ENCODE measurements at places on chromosomes 1 and 21.

DNA sequence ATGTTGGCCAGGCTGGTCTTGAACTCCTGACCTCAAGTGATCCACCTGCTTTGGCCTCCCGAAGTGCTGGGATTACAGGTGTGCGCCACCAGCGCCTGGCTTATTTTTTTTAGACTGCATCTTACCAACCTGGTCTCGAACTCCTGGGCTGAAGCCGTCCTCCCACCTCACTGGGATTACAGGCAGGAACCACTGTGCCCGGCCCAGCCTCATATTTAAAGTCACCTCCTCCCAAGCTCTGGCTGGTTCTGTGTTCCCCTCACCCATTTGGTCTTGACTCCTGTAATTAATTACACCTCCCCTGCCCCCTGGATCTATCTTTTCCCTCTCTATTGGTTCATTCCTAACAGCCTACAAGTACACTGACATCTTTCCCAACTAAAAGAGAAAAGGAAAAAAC is 1.7 kb upstream of the EXOSC10 start:
- DNase-seq = no peak

- DNase-seq = no peak
Measured at GRCh38 chr1:54290506-54291184, 90.7 kb downstream of the MRPL37 start.

- DNase-seq = no peak
Measured at GRCh38 chr1:54077359-54077758, 24.0 kb downstream of the TCEANC2 start.

DNA sequence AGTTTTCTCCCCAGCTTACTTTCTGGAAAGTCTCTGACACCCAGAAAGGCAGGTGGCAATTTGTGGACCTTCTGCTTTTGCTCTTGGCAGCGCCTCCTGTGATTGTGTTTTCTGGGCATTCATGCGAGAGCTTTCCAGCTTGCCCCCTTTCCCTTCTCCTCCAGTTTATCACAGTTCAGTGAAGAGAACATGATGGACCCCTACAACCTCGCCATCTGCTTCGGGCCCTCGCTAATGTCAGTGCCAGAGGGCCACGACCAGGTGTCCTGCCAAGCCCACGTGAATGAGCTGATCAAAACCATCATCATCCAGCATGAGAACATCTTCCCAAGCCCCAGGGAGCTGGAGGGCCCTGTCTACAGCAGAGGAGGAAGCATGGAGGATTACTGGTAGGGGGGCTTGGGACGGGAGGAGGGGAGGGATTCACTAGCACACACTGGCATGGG is 24.3 kb upstream of the IKBKE start:
- no peak for DNase-seq

- DNase-seq = peak; percentile 44
Measured at GRCh38 chr1:117061986-117062415, 1.9 kb downstream of the TTF2 start.

- DNase-seq = no peak
Measured at GRCh38 chr1:154860156-154860870, 9.8 kb downstream of the KCNN3 start.

- no peak for DNase-seq
Measured at GRCh38 chr1:85413169-85413568, 51.8 kb downstream of the DDAH1 start.

- DNase-seq = no peak
Measured at GRCh38 chr1:207902566-207902965, 8.4 kb downstream of the CD34 start.

DNA sequence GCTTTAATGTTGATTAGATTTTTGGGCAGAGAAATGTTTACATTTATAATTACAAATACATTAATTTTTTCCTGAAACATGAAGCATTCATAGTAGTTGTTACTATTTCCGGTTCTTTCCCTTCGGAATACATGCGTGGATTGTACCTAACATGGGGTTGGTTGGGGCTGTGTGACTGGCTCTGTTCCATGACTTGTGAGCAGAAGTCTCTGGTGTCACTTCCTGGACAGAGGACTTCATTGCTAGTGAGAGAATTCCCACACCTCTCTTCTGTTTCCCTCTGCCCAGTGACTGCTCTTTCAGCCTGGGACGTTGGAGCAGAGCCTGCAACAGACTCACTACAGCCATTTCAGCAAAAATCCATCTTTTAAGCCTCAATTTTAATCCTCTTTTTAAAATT is 231.4 kb downstream of the GRIK1 start:
- DNase-seq = no peak

DNA sequence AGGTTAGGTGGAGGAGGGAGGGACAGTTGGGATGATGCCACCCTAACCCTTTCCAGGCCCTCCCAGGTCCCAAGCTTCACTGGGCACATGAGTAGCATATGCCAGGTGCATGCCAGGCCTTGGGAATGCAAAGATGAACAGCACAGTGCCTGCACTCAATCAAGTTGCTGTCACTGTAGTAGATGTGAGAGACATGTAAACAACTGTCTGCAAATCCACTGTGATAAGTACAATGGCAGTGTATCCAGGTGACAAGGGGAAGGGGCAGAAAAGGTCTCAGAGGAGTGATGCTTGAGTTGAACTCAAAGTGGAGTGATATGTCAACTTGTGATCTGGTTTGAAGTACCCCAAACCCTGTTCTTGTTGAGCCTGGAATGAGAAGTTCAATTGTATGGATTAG is 49.5 kb upstream of the LRRN2 start:
- no peak for DNase-seq

DNA sequence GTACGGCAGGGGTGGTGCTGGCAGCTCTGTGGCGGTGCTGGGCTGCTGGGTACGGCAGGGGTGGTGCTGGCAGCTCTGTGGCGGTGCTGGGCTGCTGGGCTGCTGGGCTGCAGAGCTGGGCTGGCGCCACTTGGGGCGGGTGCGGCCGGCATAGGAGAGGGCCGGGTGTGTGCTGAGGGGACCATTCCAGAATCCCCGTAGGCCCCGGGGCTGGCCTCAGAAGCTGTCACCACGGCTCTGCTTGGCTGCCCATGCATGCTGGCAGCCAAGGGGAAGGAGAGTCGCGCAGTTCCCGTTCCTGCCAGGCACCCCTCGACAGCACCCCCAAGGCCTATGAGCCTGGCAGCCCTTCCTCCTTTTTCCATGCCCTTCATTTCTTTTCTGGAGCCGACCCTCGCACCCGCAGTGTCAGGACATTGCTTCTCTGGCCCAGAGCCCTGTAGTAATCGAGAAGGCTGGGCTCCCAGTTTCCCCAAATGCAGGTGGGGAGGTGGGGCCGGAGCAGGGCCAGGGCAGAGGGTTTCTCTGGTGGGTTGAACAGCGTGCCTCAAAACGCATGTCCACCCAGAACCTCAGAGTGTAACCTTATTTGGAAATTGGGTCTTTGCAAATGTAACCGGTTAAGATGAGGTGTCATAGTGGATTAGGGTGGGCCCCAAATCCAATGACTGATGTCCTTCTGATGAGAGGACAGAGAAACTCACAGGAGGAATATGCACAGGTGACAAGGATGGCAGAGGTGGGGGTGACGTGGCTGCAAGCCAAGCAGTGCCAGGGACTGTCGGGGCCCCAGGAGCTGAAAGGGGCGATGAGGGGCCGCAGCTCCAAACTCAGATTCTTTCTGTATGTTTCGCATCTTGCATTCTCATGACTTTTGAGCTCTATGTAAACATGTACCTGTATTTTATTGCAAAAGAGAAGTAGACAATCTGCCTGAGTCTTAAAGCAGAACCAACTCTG is 71.0 kb upstream of the ACTRT2 start:
- DNase-seq = no peak

DNA sequence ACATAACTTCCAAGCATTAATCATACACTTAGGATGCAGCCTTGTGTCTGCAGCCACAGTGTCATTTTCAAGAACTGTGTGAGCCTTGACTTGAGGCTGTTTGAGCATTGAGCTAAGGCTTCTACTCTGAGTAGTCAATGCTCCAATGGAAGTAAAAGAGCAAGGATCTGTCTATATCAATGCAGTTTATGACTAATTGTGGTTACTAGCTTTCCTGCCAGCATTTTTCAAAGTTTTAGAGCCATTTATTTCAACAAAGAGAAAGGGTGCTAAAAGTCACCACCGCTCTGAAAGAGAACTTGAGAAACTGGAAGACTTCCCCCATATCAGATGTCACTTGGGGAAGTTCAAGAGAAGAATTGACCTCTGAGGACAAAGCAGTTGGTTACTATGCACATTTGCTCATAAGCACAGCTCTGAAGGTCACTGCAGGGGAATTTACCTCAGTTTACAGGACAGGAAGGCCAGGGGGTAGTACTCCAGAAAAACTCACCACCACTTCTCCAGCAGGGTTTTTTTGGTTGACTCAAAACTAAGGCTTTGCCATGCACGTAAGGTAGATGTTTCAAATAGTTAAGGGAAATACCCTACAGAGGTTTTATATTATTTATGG is 24.5 kb upstream of the RGS1 start:
- peak; percentile 16 for DNase-seq

- no peak for DNase-seq
Measured at GRCh38 chr1:54953846-54954245, 26.6 kb upstream of the TMEM61 start.

DNA sequence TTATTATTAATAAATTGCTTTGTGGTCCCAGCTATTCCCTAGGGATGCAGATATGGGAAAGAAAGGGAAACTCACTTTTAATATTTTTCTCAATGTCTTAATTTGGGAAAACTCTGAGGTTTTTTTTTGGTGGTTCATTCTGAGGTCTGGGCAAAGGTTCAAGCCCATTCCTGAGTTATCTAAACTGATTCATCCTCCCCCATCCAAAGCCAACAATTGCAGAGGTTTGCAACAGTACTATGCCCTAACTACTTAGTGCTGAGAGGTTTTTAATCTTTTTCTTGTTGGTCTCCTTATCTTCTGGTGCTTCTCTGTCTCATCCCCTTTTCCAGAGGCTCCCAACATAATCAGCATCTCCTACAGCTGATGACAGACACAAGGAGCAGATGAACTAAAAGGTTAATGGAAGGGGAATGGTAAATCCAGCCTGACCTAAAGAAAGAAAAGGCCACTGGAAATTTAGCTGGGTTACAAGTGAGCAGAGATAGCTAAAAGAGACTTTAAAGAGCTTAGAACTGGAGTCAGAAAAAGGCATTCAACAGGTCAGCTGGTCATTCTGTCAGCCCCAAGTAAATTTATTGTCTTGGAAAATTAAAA is 390.4 kb downstream of the TGFB2 start:
- no peak for DNase-seq

DNA sequence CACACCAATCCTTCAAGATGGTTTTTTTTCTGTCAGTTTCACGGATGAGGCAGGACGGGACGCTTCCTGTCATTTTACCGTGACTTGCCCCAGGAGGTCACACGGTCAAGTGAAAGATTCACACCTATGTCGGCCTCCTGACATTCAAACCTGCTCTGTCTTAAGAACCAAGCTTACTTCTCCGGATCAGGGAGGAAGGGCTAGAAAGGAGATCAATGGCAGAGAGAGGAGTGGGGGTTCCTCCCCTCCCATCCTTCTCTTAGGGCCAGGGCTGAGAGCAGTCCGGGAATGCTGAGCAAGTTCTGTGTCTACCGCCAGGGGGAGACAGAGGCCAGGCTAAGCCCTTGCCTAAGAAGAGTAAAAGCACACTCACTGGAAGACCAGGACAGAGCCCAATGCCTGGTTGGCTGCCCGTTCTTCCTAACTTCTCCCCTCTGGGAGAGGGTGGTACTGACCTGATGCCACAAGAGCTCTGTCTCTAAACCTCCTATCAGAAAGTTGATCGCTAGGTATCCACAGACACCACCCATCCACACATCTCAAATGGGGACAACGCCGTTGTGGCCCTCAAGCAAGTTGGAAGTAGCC is 1.1 kb upstream of the PPM1J start:
- DNase-seq = peak; percentile 93

- DNase-seq = no peak
Measured at GRCh38 chr21:38822778-38823238, 17.1 kb downstream of the ETS2 start.

GRCh38 chr1:30511563-30511962 is 211.8 kb downstream of the MATN1 start:
- DNase-seq = no peak

DNA sequence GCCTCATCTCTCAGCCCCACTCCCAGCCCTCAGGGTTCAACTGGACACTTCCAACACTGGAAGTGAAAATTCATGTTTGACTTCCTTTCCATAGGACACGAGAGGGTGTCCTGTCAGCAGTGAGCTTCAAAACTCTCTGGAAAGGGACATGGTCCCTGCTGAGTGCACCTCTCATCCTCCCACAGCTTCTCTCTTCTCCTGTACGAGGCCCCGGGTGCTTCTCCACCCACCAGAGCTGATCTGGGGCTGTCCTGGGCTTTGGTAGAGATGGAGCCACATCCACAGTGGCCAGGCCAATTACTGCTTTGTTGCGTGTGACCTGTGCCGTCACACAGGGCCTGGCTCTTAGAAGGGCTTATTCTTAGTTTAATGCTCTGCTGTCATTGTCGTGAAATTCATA is 182.3 kb downstream of the RRAGC start:
- DNase-seq = no peak

GRCh38 chr1:66510407-66510806 is 23.5 kb upstream of the SGIP1 start:
- DNase-seq = no peak

GRCh38 chr1:110673197-110673701 is 1.5 kb downstream of the KCNA3 start:
- DNase-seq = no peak

- DNase-seq = no peak
Measured at GRCh38 chr21:35711213-35711612, 349.1 kb downstream of the SETD4 start.

DNA sequence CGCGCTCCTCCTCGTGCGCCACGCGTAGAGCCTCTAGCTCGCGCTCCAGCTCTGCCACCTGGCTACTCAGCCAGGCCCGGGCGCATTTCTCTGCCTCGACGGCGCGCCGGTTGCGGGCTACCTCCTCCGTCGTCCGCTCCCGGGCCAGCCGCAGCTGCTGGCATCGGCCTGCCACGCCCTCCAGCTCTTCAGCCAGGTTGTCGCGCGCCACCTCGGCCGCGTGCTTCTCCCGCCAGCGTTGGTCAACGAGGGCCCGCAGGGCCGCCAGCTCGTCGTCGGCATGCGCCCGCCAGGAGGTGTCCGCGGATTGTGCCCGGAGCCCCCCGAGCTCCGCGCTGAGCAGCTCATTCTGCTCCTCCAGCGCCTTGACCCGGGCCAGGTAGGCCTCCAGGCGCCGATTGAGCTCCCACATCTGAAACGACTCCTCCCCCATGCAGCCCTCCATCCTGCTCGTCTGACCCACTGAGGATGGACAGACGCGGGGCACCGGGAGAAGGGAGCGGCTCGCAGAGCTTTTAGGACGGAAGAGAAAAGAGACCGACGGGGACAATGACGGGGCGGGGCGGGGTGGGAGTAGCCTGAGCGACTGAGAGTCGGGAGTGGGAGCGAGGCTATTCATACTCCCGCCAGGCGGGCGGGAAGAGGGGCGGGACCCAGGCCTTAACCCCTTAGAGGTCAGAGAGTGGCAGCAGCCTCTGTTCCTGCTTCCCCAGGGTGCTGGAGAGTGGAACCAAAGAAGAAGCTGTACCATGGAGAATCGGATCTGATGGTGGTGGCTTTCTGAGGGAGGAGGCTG is at the start of gene NES:
TSS of gene NES (minus strand) at position 588 of the 796 bp plus-strand sequence. CDS start at position 445, 143 bp downstream.
- DNase-seq = peak; percentile 85

- no peak for DNase-seq
Measured at GRCh38 chr1:19262047-19262446, 10.4 kb downstream of the MRTO4 start.

DNA sequence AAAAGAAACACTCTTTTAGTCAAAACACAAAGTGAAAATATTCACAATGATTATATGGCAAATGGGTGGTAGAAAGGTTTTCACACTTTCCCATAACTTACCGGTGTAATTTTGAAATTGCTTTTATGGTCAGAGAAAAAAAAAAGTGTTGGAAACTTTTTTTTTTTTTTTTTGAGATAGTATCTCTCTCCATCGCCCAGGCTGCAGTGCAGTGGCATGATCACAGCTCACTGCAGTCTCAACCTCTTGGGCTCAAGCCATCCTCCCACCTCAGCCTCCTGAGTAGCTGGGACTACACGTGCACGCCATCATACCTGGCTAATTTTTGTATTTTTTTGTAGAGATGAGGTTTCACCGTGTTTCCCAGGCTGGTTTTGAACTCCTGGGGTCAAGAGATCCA is 3.3 kb downstream of the IFNGR2 start:
- DNase-seq = no peak

Measured in H54 (cell line).